ENCODE measurements at places on chromosomes 16 and 17.
A peak's percentile ranks its signal among the peaks of the same experiment; 100 is the strongest.

DNA sequence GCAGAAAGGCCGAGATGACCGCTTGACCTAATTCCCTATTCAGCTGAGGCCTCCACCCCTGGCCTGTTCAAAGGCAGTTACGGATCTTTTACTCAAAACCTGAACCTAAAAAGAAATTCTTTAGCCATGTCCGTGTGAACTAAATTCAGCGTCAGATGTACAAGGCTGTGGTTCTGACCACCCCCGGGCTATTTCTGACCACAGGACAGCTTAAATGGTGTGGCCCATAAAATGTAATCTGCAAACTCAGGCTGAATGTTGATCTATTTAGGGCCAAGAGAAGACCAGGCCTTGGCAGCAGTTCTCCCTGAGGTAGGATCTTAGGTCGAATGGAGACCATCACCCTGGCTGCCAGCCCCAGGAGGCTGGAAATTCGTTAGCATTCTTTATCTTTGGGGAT is 485.5 kb downstream of the WWOX start:
- DNase-seq: no peak

GRCh38 chr17:79739148-79740062 is 8.7 kb downstream of the ENPP7 start:
- DNase-seq: no peak

DNA sequence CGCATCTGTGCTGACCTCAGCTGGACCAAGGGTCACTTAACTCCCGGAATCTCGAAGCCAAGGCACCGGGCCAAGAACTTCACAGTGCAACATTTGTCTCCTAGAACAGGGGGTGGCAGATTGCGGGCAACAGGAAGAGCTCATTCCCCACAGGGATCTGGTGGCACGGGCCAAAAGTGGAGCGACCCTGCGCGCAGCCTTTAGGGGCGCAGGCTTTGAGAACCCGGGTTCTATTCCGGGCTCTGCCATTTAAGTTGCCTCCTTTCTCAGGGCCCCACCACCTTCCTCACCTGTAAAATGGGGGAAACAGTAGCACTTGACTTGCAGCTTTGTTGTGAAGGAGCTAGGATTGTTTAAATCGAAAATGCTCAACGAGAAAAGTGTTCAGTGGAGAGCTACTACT is 651 bp downstream of the SHMT1 start:
- peak; percentile 91 for DNase-seq

- no peak for DNase-seq
Measured at GRCh38 chr16:83271123-83271522, 536.7 kb upstream of the HSBP1 start.

DNA sequence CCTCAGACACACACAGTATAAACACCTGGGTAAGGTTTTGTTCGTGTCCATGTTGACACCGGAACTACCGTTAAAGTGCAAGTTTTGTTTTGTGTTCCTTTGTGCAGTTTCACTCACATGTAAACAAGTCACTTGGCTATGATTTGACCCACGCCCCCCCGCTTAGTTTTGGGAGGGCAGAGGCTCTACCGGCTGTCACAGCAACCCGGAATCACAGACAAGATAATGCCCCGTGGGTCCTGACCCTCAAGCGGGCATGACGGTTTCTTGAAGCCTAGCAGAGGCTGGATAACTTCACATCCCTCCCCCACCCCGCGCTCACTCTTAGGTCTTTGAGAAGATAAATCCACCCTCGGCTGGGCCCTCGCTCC is 1.7 kb downstream of the RASD1 start:
- no peak for DNase-seq

GRCh38 chr17:41345992-41346391 is 4.6 kb downstream of the KRT33A start:
- DNase-seq: no peak

DNA sequence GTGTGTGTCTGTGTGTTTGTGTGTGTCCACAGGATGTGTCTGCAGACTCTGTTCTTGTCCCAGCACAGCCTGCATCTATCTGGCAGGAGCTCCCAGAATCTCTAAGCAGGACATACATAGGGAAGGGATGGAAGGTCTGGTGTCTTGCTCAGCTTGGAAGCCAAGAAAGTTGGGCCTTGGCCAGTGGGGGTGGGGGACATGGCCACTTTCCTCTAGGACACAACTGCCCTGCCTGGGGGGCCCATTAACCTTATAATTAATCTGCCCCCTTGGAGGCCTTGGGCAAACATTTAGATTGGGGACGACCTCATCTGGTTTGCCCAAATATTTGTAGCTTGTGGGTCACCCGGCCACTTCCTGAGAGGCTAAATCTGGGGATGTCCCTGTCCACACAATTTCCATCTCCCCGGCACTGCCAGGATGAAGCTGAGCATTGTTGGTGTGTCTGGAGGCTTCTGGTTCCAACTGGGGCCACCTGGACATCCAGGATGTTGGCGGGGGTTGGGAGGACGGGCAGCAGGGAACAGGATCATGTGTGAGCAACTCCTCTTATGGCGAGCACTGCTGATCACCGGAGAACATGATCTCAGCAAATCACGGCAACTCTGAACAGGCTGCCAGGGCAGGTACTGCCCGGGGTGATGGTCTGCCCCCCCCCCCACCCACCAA is 17.2 kb upstream of the FOXF1 start:
- DNase-seq: no peak

- DNase-seq: no peak
Measured at GRCh38 chr17:80566054-80566400, 21.4 kb downstream of the RPTOR start.

- no peak for DNase-seq
Measured at GRCh38 chr17:50576864-50577263, 16.3 kb downstream of the CACNA1G start.

GRCh38 chr17:20010099-20010863 is 1.1 kb downstream of the SPECC1 start:
- DNase-seq: peak; percentile 86

DNA sequence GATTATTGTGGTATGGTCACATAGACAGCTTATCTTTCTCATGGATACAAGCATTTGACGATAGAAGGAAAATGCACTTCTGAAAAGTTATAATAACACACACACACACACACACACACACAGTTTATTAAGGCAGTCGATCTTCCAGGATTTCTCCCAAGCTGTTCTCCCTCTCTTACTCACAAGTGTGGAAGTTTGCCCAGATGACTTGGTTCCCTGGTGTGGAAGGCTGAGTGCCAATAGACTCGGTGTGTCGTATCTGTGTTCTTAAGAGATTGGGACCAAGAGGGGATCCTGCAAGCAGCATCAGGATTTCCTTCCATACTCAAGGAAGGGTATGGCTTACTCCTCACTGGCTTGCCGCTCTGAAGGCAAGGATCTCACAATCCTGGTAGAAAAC is 279.6 kb downstream of the HS3ST3B1 start:
- DNase-seq: no peak

- no peak for DNase-seq
Measured at GRCh38 chr17:82246365-82247181, 17.7 kb downstream of the SLC16A3 start.

GRCh38 chr17:59289981-59290301 is 41.5 kb upstream of the YPEL2 start:
- DNase-seq: no peak

DNA sequence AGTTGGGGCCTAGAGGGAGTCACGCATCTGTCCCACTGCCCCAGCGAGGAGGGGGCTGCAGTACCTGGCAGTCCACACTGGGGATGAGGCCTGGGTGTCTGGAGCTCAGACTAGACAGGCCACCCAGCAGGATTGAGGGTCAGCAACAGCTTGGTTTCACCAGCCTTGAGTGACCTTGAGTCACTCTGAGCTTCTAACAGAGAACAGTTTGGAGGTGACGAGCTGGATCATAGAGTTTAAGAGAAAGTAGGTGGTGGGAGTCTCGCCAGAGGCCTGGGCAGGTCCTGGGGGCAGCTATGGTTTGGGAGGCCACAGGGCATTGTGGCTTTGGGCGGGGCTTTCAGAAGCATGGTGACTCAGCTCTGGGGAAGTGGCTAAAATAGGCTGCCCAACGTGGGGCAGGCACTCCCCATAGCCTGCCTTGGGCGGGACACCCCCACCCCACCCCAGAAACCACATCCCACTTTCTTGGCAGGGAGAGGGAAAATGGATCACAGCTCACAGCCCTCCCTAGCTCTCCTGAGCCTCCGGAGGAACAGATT is 20.5 kb downstream of the CDC42EP4 start:
- DNase-seq: no peak

All from Ammon's horn (tissue), 1 donor.